ENCODE measurements at places on chromosomes 1 and 21.
A peak's percentile ranks its signal among the peaks of the same experiment; 100 is the strongest.

DNA sequence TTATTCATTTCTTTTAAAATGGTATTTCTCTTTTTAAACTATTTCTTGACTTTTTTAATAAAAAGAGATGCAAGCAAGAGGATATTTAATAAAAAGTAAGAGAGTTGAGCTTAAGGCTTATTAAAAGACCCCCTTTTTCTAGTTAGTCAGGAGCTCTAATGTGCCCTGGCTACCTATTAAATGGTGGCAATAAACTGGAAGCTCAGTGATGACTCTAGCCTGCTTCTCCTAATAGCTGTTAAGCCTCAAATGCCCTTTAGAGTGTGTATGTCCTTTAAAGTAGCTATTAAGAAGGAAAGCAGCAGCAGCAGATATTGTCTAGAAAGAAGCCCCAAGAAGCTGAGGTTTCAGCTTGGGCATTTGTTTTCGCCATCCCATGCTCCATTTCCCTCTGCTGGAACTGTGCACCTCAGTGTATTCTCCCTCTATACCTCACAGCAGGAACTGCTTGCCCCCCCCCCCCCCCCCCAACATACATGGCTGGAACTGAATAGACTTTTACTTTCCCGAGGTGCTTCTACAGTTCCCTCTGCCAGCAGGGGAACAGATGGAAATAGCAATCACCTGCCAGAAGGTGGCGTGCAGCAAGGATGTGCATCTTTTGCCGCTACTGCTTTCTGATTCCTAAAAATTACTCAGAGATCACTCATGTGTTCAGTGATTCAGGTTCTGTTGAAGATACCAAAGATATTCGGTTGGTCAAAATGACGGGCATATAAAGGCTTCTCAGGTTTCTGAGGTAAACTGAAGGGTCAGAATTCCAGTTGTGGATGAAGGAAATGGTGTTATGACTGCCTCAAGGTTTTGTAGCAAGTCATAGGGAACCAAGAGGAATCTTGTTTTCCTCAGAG, 2.5 kb downstream of the RGS4 start:
- peak; percentile 69 for DNase-seq

GRCh38 chr21:14877581-14878228, 187.1 kb downstream of the NRIP1 start:
- peak; percentile 32 for DNase-seq

DNA sequence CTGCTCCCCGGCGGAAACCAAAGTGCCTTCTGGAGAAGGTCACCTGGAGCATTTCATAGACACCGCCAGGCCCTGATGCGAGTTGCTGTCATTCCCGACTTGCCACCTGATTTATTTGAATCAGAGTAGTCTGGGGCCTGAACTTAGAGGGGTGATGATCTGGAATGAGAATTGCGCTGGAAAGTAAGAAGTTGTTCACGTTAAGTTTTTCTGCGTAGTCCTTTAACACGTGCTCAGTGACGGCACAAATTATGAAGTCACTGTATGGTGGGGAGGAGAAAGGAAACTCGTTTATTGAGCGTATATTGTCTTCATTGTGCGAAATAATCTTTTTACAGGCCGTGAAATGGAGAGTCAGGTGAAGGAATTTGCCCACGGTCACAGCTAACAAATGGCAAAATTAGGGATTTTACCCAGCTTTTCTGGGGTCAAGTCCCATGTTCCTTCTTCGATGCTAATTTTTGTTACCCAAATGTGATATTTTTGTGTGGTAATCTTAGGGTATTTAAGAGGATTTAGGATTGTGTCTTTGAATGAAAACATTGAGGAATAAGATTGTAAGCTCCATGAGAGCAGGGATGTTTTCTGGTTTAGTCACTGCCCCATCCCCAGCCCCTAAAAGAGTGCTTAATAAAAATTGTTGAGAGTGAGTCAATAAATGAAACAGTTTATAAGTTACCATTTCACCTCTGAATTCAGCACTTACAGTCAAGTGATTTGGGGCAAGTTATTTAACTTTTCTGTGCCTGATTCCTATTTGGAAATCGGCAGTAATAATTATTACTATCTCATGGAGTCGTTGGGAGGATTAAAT, 46.4 kb upstream of the NBL1 start:
- DNase-seq: peak; percentile 35

DNA sequence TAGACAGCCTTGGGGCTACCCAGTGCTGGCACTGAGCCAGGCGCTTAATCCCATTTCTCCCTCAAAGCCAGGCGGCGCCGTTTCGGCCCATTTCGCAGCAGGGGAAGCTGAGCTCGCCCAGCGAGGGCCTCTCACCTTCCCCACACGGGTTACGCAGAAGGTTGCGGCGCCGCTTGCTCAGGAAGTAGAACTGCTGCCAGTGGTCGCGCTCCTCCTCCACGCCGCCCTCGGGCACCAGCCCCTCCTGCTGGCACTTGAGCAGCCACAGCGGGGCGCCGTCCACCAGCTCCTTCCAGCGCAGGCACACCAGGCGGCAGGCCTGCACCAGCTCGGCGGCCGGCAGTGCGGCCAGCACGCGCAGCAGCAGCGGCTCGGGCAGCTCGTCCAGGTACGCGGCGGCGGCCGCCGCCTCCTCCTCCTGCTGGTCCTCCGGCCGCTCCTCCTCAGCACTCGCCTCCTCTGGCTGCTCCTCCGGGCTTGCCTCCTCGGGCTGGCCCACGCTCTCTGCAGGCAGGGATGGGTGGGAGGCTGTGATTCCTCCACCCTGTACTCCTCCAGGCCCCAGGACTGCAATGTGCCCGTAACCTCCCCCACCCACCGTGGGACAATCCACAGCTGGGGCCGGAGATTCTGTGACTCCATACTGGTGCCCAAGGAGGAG, 3.8 kb downstream of the FBXO2 start:
- DNase-seq: peak; percentile 48

- DNase-seq: no peak
These were observed 247.0 kb upstream of the LYPLAL1 start for GRCh38 chr1:218926631-218927030.

DNA sequence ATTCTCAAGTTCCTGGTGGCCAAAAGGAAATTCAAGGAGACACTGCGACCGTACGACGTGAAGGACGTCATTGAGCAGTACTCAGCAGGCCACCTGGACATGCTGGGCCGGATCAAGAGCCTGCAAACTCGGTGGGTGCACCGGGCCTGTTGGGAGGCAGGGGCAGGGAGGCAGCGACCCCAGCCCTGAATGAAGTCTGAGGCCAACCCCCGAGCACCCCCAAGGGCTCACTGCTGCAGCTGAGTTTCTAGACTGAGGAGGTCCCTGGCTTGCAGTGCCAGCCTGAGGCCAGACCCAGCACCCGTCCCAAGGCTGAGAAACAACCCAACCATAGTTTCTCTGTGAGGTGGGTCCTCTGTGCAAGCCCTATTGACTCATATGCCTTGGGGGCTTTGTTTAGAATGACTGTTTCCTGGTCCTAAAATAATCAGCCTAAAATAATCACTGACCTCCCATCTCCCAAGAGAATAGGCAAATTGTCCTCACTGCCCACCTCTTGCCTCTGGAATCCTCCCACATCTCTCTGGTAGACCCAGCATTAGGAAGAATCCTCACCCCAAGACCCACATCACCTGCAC, 27.1 kb downstream of the CITED4 start:
- no peak for DNase-seq

- no peak for DNase-seq
These were observed 1.4 kb upstream of the TNFRSF14 start for GRCh38 chr1:2554621-2555387.

GRCh38 chr1:39819091-39819812, 30.6 kb upstream of the BMP8B start:
- peak; percentile 74 for DNase-seq

- DNase-seq: peak; percentile 12
These were observed 37.3 kb upstream of the IL10 start for GRCh38 chr1:206809504-206810084.

GRCh38 chr1:106944721-106945120, 111.8 kb upstream of the PRMT6 start:
- DNase-seq: no peak

DNA sequence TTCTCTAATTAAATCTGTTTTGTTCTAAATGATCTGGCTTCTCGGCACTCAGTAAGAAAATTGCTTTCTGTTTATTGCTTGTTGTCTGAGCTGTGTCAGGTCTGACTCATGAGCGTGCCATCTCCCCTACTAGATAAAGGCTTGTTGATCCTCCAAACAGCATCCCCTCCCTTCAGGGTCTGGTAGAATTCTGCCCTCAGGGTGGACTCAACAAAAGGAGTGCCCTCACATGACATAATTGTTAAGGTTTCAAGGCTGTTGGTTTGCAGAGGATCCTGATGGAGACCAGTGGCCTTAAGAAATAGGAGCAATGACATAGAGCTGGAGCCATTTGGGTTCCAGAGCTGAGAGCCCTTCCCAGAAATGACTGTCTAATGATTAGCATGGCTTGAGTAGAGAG, 36.0 kb upstream of the ATP2B4 start:
- no peak for DNase-seq

DNA sequence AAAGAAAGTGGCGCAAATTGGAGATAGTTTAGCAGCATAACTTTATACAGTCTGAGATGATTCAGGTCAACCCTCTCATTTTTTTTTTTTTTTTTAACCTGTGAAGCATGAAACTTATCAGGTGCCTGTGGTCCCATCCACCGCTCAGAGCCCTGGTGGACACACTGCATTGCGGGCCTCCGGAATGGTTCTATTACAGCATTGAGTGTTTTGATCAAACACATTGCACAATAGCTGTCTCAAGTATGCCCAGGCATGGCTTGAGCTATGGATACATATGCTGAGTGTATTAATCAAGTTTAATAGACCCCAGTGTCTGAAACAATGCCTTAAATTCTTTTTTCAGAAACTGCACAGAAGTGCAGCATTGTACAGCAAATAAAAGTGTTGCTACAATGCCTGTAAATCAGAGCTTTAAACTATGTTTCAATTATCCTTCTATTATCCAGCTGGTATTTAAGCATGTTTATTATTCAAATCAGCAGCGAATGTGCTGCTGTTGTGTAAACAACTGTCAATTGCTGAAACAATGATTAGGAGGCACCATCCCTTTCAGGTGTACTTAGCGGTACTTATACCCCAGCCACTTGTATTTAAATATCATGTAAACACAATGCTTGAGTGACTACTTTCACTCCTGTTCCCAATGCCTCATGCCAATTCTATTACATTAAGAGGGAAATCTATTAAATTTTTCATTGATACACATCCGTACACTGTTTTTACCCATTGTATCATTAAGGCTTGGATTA, 456.6 kb downstream of the RPS6KC1 start:
- DNase-seq: no peak

- no peak for DNase-seq
These were observed 40.3 kb upstream of the TLR5 start for GRCh38 chr1:223183268-223183862.

DNA sequence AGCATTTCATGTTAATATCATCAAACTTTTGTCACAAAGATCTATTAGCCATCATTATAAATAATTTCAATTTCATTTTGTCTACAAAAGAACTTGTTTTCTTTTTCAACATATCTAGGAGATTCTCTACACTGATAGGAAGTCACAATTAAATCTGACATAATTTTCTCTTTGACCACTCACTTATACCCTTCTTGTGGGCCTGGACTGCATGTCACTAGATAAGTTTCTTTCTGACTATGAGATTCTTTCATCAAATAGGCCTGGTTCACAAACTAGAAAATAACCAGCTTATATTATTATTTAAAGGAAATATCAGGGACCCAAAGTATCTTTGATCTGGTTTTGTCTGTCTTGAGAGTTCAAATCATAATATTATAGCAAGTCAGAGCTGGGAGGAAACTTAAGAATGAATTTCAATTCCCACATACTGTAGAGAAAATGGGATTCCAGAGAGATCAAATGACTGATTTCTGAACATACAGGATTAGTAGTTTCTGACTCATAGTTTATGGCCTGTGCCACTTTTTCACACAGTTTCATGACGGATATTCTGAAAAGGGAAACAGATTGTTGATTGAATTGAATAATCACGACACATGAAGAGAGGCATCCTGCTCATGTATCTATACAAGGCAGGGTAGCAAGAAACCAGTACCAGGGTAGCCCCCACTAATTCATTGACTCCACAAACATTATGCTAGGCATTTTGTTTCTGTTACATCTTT, 355.8 kb downstream of the GPATCH2 start:
- no peak for DNase-seq

DNA sequence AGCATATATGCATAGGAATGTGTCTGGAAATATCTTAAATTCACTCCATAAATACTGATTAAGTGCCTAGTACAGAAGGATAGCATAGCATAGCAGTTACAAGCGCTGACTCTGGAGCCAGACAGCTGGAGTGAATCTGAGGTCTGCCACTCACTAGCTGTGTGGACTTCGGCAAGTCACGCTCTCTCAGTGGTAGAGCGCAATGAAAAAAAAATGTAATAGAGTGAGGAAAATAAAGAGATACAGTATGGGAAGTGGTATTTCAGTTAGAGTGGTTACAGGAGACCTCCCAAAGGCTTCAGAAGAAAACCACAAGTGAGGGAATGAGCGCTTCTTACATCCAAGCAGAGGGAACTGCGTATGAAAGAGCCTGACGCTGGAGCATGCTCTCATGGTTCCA, 338.9 kb upstream of the PRMT6 start:
- no peak for DNase-seq

GRCh38 chr1:64579767-64580166, 109.8 kb downstream of the CACHD1 start:
- DNase-seq: no peak

DNA sequence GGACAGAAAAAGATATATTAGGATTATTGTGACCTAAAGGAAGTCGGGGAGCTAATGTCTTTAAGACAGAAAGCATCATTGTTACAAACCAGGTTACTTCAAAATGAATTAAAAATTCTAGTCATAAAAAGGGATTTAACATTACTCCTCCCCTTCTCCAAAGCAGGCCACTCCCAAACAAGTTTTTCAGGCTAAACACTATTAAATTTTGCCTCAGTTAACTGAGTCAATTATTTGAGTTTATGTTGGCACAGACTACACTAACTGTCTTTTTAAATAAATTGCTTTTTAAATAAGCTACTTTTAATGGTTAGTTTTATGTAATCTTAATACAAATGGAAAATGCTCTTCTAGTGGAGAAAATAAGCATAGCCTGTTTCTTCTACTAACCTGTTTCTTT, 395.0 kb upstream of the DUSP10 start:
- DNase-seq: no peak

DNA sequence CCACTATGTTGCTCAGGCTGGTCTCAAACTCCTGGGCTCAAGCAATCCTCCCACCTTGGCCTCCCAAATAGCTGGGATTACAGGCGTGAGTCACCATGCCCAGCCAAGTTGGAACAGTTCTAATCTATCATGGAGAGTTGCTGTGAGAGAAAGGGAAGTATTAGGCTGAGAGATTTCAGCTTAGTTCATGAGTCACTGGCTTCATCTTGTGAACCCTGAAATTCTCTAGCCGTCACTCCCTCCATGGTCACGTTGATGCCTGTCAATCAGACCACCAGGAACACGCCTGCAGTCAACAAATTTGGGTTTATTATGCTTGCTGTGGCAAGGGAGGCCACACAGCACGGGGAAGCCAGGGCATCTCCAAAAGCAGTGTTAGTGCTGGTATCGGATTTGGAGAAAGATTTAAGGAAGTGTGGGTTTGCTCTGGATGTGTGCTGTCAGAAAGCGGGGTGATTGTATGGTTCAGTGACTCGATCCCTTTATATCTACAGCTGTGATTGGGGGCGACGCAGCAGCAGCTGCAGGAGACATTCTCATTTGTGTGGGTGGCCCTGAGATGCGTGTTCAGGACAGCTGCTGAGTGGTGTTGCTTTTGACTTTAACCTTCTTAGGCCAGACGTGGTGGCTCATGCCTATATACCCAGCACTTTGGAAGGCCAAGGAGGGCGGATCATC, 18.7 kb downstream of the UQCRHL start:
- no peak for DNase-seq

GRCh38 chr1:116407033-116407432, 34.0 kb downstream of the ATP1A1 start:
- DNase-seq: no peak
